ENCODE measurements at places on chromosomes 3 and 15.

- DNase-seq: no peak
Observed at GRCh38 chr3:195441992-195442572, 738 bp downstream of the ACAP2 start.

- no peak for DNase-seq
Observed at GRCh38 chr3:164407111-164407510, 671.2 kb downstream of the SI start.

DNA sequence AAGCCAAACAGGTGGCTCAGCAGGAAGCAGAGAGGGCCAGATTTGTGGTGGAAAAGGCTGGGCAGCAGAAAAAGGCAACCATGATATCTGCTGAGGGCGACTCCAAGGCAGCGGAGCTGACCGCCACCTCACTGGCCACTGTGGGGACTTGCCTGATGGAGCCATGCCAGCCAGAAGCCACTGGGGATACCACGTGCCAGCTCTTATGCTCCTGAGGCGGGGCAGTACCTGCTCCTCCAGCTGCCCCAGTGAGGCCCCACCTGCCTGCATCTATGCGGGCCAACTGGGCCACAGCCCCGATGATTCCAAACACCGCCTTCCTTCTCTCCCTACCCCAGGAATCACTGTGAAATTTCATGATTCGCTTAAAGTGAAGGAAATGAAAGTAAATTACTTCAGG lies 22.9 kb upstream of the ARIH1 start:
- DNase-seq: no peak

- DNase-seq: no peak
Observed at GRCh38 chr3:98038876-98039275, 3.8 kb upstream of the GABRR3 start.

DNA sequence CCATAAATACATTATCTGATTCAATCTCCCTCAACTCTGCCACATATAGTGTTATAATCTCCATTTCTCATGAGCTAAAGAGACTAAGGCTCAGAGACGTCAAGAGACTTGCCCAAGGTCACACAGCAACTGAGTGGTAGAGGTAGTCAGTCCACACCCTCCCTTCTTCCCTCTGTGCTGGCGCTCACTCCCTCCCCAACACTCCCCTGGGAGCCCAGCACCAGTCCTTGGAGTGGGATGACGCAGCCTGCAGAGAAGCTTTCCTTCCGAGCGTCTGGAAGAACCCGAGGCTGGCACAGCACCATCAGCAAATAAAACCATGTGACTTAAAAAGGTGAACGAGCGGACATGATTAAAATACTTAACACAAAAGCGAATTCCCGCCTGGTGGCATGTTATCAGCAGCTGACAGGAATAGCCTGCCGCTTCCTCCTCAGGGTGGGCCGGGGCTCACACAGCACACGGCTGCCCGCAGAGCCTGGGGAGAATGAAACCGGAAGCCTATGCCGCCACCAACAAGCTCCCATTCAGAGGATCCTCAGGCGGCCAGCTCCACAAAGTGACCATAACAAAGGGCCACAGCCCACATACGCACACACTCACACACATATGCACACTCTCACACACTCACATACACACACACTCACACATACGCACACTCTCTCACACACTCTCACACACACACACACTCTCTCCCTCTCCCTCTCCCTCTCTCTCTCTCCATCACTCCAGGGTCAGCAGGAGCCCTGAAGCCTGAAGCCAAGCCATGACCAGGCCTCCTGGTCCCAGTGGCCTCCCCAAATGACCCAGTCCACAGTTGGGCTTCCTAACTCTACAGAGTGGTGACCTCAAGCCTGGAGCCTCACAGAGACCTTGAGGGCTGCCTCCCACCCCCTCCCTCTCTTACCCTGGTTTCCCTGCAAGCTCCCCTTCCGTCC lies 120.5 kb downstream of the XXYLT1 start:
- no peak for DNase-seq

DNA sequence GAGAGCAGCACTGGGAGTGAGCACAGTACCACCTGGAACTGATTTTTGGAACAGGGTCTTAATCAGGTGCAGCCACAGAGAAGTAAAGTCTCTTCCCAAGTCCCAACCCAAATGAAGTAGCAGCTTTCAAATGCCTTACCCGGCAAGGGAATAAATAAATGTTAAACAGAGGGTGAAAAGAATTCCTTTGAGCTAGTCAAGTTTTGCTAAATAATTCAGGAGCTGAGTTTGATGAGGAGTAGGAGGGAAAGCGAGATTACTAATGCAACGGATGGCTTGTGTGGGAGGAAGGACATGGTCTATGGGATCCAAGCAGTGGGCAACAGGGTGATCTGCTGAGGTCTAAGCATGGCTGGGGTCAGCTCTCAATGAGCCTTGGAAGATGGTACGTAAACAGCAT lies 204.5 kb upstream of the ST8SIA2 start:
- no peak for DNase-seq

- DNase-seq: no peak
Observed at GRCh38 chr3:158935846-158936245, 134.0 kb downstream of the MFSD1 start.

- no peak for DNase-seq
Observed at GRCh38 chr15:85760531-85761371, 34.0 kb downstream of the KLHL25 start.

DNA sequence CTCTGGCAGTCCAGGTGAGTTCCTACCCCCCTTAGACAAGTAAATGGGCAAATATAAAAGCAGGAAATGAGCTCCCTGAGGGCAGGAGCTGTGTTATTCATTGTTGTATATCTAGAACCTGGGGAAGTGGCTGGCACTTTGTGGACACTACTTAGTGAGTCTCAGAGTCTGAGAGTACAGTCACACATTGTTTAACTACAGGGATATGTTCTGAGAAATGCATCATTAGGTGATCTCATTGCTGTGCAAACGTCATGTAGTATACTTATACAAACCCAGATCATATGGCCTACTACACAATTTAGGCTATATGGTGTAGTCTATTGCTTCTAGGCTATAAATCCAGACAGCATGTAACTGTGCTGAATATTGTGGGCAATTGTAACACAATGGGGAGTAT lies 52.4 kb downstream of the DRD3 start:
- no peak for DNase-seq

DNA sequence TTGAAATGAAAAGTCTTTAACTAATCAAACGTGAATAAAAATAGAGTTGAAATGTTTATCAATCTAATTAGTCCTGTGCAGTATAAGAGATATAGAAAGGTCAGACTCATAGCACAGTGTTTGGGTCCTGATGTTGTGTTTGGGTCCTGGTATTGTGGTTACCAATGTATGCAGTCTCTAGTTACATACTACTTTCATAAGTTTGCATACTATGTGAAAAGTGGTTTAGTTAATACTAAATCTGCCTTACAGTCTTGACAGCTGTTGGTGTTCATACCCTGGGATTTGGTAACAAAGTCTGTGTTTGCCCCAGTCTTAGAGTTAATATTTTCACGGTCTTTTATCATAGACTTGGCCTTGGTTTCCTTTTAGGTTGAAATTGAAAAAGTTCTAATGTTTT lies 41.7 kb downstream of the KIF15 start:
- DNase-seq: no peak

- DNase-seq: no peak
Observed at GRCh38 chr15:75591655-75592364, 12.7 kb upstream of the PTPN9 start.

DNA sequence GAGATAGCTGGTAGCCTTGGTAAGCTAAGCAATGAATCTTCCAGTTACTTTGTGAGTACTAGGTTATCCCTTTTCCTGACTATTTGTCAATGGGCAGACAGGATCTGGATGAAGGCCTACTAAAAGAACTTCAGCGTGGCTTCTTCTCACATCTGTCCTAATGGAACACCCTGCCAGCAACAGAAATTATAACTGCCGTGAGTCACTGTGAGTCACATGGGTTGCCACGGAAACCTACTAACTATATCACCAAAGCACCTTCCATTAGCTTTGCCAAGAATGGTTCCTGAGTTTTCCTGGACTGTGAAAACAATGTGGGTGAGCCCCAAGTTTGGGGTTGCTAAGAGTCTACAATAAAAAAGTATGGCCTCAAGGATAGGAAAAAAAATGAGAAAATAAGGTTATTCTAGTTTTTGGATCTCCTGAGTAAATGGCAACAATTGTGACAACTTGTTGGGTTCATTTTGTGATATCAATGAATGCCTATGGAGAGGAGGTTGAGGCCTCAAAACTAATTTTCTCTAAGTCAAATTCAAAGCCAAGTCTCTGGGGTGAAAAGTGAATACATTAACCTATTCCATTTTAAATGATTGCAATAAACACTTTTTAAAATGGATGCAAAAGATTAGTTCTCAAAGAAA lies 195.1 kb upstream of the ICE2 start:
- DNase-seq: no peak

DNA sequence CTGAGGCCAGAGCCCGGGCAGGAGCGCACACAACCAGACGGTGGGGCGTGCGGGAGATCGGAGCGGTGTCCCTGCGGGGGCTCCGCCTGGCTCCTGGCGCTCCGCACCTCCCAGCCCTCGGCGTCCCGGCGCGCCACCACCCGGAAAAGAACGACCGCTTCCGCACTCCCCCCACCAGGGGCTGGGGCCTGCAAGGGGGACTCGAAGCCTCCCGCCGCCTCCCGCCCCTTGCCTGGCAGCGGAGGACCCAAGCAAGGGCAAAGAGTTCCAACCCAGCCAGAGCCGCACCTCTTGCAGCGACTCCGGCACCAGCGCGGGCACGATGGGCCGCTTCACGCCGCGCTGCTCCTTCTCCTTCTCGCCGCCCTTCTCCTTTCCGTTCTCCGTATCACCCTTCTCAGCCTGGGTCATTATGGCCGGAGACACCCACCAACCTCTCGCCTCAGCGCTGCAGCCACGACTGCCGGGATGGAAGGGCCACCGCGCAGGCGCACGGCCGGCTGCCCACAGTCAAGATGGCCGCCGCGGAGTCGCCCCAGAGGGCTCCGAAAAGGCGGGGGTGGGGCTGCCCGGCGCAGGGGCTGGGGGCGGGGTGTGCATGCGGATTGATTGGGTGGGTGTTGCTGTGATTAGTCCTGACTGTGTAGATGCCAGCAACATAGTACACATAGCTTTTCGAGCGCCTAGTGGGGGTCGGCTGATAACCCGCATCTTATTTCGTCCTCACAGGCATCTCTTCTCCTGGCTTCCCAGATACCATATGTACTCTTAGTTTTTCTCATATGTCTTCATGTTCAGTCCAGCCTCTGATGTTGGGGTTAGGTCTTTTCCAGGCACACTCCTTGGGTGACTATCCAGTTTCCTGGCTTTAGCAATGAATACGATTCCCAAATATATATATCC lies at the start of gene ACTR8:
ACTR8 (minus strand) TSS at position 462 of the 903 bp plus-strand sequence; CDS start at position 411, 51 bp downstream.
- peak; percentile 74 for DNase-seq

DNA sequence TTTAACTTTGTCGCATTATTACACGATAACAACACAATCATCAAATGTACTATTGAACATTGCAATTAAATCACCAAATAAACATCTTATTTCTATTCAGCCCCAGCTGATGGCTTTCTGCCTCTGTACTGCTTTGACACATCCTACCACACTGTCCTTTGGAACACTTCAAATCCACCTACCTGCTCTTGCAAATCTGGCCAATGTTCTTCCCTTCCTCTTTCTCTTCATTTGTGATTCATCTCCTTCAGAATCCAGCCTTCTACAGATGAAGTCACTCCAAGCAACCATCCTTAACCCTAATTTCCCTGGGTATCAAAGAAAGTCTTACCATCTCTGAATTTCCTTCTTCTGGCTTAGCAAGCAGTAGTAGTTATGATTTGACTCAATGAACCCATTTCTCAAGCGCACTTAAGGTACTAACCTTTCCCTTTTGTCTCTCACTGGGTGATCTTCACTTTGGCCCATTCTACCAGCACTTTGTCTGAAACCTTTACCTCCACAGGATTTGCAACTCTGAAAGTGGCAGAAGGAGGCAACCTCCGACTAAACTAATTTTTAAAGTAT lies 502.9 kb downstream of the FOXP1 start:
- no peak for DNase-seq

GRCh38 chr3:142029791-142030190 lies 119.6 kb downstream of the TFDP2 start:
- DNase-seq: no peak

GRCh38 chr3:20007960-20008359 lies 4.1 kb downstream of the PP2D1 start:
- no peak for DNase-seq
